Activated CD4-positive, CD25-positive, alpha-beta regulatory T cell (primary cell): ENCODE measurements at places on chromosomes 3 and 15.

GRCh38 chr15:45179221-45179985 is 8.4 kb downstream of the SHF start:
- DNase-seq, result peak; percentile 32

DNA sequence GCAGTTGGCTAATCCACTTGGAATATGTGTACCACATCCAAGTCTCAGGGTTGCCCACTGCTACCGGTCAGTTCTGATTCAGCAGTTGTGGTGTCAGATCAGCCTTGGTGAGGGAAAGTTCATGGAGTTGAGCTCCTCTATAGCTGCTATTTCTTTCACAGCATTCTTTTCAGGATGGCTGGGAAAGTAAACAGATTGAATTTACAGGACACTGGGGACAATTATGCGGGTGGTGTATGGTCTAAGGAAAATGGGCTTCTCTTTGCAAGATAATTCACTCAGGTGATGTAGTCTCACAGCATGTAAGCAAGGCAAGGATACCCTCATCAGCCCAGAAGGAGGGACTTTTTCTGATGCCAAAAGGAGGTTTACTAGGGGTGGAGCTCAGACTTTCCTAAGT is 249.9 kb downstream of the DOCK3 start:
- no peak for DNase-seq

- no peak for DNase-seq
These were observed 18.9 kb upstream of the FEM1B start for GRCh38 chr15:68258692-68259091.

- DNase-seq, result no peak
These were observed 21.5 kb upstream of the CHD2 start for GRCh38 chr15:92878593-92879053.

DNA sequence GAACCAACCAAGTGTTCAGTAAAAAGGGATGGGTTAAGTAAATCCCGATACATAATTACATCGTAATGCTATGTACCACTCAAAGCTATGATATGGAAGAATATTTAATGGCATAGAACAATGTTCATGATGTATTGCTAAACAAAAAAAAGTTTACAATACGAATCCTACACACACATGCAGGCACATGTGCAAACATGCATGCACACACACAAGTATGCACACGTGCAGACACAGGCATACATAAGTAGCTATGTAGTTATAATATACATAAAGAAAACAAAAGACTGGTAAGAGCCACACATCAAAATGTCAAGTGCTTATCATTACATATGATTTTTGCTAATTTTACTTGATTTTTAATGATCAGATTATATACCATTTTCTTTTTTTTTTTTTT is 74.2 kb downstream of the ARRDC4 start:
- no peak for DNase-seq

- no peak for DNase-seq
These were observed 59.6 kb upstream of the P3H2 start for GRCh38 chr3:190180268-190180667.

- DNase-seq, result no peak
These were observed 52.4 kb downstream of the HEG1 start for GRCh38 chr3:125003369-125003853.
